ENCODE measurements at places on chromosomes 6 and 20.

GRCh38 chr20:45246109-45246508, 8.3 kb downstream of the SLPI start:
- no peak for DNase-seq

DNA sequence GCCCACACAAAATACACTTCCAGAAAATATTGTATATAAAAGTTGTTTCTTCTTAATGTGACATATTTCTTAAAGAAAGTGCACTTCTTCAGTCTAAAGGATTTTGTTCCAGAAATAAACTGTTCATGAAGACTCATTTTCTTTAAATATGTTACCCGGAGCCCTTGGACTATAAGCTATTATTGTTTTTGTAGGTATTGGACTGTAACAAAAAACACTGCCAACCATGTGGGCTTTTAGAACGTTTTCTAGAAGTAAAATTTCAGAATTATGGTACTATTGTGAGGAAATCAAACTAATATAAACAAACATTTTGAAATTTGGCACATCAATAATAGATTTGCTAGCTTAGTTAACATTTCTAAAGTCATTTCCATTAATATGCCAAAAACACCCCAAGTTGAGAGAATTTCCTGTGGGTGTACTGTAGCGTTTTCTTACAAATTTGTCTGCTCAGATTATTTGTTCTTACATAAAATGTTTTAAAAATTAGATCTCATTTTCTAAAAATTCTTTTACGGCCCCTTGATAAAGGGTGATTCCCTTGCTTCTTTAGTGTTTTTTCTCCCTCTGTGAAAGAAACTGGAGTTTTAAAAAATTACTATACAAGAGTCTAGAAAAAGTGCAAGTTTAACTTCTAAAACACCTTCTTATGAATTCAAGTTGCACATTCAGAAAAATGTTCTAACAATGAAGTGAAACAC, 3.4 kb downstream of the NKX2-4 start:
- no peak for DNase-seq

GRCh38 chr20:32834972-32835371, 15.2 kb downstream of the MAPRE1 start:
- no peak for DNase-seq

DNA sequence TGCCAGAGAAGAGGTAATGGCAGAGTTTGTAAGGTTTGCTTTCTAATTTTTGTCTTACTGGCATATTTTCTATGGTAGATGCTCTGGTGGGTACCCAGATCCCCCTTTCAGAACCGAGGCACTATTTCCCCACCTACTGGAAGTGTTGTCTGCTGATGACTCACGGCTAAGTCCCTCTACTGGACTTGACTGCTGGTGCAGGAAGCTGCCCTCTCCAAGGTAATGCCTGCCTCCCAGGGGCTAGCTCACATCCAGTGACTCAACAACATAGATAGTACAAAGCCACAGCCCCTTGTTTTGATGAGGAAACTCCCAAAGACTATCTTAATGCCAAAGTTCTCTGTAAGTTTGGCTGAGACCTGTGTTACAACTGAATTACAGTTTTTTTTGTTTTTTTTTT, 285.4 kb upstream of the FLRT3 start:
- no peak for DNase-seq

- no peak for DNase-seq
These were observed 501 bp downstream of the PLCG1 start for GRCh38 chr20:41137614-41138474.

DNA sequence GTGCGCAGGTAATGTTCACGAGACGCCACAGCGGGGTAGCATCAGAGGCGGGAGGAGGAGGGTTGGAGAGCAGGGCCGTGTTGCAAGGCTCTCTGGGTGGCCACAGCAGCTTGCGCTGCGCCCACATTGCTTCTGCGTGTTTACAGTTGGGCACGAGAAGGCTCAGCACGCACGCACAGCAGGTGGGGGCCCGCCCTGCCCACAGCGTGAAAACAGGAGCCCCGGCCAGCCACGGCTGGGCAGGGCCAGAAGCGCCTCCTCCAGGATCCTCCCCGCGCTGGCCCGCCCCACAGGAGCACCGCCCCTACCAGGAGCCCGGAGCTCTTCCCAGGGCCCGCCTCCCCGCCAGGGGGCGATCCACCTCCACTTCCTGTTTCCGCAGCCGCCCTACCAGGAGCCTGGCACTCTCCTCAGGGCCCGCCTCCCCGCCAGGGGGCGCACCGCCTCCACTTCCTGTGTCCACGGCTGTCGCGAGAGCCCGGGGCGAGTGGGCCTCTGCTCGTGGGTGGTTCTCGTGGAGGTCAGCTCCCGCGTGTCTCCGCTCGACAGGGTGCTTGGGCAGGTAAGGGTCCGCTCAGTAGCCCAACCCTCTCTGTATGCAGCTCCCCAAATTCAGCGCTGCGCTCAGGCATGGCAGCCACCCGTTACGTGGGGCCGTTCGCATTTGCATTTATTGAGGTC, at the start of gene FAM50B:
TSS of gene FAM50B (plus strand) at position 449 of the 681 bp plus-strand sequence. CDS start 439 bp downstream, outside the sequence.
- peak; percentile 82 for DNase-seq

DNA sequence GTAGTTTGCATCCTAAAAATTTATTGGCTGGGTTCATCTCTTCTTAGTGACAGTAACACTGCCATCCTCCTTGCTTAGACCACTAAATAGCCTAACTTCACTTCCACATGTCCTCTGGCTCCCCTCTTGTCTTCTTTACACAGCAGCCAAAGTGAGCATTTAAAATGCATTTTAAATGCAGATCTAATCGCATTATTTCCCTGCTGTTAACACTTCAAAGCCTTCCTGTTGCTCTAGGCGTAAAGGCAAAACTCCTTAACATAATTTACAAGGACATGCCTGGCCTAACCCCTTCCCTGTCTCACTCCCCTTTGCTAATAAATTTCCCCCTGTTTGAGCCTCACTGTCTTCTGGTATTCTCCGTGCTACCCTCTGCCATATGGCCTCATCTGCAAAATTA, 26.5 kb downstream of the NKAIN2 start:
- no peak for DNase-seq

- no peak for DNase-seq
These were observed 3.1 kb downstream of the MAP1LC3A start for GRCh38 chr20:34561661-34562060.

DNA sequence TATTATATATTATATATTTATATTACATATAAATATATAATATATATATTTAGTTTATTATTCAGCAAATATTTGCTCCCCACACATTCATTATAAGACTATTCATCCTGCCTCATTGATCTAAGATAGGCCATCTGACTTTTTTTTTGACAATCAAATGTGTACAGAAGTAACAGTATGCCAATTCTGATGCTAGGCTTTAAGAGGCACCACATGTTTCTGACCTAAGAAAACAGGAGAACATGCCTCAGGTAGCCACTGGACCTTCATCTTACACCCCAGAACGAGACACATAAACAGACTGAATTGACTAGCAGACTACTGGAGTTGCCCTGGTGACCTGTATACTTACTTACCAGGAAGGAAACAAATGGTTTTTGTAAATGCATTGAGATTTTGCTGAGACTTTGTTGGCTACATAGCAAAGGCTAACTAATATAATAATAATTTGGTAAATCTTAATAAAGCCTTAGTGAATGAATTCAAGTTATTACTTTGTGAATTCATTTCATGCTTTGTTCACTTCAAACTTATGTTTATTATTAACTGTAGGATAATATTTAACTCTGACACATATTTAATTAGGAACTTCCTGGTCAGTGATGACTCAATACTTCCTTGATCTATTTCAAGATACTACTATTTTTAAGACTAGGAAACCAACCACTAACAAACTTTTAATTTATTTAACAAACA, 13.4 kb upstream of the MYO6 start:
- DNase-seq: no peak

- DNase-seq: no peak
These were observed 58.6 kb upstream of the MRPS10 start for GRCh38 chr6:42276034-42276890.

DNA sequence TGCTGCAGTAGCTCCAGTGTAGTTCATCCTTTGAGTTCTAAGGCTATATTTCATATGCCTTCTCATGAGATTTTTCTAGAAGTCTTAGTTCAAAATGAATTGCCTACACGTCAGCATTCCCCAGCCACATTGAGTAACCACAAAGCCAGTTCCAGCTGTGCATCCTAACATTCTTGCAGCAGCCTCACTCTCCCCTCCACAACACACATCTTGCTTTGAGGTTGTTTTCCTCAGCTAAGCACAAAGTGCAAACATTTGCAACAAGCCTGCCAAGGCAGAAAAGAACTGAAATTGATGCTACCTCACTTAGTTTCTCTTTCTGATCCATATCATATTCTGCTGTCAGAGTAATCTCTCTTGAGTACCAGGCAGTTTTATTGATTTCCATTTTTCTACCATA, 160.7 kb upstream of the KCNQ5 start:
- DNase-seq: no peak

DNA sequence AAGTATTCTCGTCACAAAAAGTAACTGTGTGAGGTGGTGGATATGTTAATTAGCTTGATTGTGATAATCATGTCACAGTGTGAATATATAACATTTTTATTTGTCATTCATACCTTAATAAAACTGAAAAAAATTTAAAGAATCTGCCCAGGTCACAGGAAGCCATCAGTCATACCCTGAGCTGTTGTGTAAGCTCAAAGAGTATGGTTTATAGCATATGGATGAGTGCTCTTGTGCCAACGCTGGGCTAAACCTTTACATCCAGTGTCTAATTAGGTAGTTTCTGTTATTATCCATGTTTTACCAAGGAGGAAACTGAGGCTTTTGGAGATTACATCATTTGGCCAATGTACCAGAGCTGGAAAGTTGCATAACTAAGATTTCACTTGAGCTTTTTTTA, 11.4 kb downstream of the PKIG start:
- no peak for DNase-seq

DNA sequence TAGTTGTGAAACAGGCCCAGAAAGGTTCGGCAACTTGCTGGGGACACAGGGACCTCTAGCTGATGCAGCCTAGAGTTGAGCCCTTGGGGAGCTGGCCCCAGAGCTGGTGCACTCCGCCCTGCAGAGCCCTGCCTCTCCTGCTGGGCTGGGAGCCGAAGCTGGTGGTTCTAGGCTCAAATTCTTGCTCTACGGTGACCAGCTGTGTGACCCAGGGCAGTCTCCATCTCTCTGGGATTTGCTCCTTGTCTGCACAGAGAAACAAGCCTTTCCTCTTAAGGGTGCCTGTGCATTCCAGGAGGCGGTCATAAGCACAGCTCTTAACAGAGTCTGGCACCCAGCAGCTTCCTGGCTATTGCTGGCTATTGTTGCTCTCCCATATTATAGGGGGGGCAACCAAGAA, 47.4 kb downstream of the RBM38 start:
- DNase-seq: no peak

DNA sequence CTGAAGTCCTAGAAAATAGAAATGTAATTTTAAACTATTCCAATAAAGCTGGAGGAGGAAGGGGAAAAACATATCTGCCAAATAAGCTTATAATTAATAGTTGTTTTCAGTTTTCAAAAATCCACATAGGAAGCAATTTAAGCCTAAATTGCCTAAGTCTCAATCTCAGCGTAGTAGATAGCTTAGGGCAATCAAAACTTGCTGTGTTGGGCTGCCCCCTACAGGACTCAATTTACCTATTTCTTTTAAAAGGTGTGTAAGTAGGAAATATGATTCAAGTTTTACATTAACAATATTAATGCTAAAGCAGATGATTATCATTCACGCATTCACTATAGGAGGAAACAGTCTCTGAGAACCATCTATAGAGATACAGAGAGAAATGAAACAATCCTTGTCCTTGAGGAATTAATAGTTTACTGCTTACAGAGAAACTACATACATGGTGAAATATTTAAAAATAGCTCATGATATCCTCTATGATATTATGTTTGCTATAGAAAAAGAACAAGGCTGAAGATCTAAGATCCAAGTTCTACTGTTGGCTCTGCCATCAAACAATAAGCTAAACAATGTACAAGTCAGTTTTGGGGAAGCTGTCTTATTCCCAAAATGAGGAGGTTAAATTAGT, 102.1 kb downstream of the ATG5 start:
- DNase-seq: peak; percentile 42

DNA sequence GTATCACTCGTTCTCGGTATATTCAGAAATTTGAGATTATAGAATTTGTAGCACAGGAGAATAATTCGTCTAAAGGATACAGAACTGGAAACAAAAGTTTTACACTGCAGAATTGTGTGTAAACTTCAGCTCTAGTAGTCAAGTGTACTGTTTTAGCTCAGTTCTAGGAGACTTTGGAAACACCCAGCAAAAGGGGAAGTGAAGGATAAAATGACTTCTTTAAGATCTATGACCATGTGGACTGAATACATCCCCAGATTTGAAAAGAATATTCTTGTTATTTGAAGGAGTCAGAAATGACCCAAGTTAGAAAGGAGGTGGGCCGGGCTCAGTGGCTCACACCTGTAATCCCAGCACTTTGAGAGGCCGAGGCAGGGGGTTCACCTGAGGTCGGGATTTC, 174.0 kb upstream of the FOXQ1 start:
- DNase-seq: no peak

DNA sequence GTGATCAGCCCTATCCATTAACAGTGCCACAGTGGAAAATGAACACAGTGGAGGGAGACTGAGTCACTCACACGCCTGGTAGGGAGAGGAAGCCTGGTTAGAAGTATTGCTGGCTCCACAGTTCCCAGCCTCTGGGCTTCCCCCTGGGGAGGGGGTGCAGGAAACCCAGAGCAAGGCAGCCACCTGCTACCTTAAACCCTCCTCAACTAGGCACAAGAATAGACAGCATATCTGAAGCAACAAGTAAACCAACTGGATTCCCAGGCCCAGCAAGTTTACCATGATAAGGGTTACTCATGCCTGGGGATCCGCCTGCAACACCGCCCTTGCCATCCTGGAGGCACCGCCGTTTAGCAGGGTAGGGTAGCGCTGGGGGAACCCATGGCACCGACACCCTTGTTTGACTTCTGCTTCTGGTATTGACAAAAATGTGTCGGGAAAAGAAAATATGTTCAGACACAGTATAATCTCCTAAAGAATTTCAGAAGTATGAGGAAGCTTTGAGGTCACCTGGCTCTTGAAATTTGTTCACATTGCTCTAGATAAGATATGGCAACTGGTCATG, 38.3 kb downstream of the SLC22A23 start:
- no peak for DNase-seq

GRCh38 chr6:101263596-101263995, 129.9 kb upstream of the GRIK2 start:
- no peak for DNase-seq

DNA sequence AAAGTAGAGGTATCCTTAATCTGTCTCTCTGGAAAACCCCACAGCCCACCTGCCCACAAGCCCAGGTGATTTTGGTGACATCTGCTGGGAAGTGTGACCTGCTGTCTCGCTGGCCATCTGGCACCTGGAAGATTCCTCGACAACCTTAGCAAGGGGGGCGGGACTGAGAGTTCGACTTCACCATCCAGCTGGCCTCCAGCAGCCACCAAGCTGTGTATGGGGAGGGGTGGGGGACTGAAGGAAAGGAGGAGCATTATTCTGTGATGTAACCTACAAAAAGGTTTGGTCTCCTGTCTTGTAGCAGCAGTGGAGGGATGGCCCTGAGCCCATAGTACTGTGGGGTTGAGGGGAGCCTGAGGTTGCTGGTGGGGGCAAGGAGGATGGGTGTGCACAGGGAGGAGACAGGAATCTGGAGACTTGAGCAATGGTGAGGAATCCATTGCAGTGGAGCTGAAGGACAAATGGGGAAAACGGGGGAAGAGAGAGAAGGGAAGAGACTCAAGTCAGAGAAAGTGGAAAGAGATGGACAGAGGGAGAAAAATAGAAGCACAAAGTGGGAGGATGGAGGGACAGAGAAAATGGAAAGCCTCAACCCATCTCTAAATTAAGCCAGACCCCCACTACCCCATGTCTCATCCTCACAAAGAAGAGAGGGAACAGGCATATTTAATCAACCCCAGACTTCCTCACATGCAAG, 4.0 kb downstream of the LY6G6F start:
- DNase-seq: no peak

- DNase-seq: no peak
These were observed 103.7 kb downstream of the PDSS2 start for GRCh38 chr6:107355659-107356058.
